Activated CD8-positive, alpha-beta T cell treated with anti-CD3 and anti-CD28 coated beads, Interleukin-2, amount 10 ng/mL, durations not matched to agents 7 days and 5 days (primary cell): ENCODE measurements at places on chromosomes 3 and 15.

- no peak overlapping the region for H3K4me3 ChIP-seq
- peaks cover 14% of the 10 kb centered on the region for H3K27me3 ChIP-seq
- DNase-seq: no peak
- H3K4me1 ChIP-seq: peaks cover 2% of the 10 kb centered on the region
- no peaks in the 10 kb centered on the region for H3K36me3 ChIP-seq
- H3K27ac ChIP-seq: no peak overlapping the region
Measured at GRCh38 chr15:91461377-91461776, 361.3 kb downstream of the SV2B start.

GRCh38 chr3:69235882-69236281, 113.5 kb upstream of the LMOD3 start:
- H3K27me3 ChIP-seq: no peaks in the 10 kb centered on the region
- no peak for DNase-seq
- no peaks in the 10 kb centered on the region for H3K36me3 ChIP-seq
- H3K4me3 ChIP-seq: no peak overlapping the region
- H3K27ac ChIP-seq: peak overlapping the region; percentile 43

GRCh38 chr3:14907043-14907966, 40.1 kb upstream of the NR2C2 start:
- H3K27me3 ChIP-seq: peaks cover 15% of the 10 kb centered on the region
- DNase-seq: no peak
- peaks cover 9% of the 10 kb centered on the region for H3K4me1 ChIP-seq
- H3K36me3 ChIP-seq: no peaks in the 10 kb centered on the region

DNA sequence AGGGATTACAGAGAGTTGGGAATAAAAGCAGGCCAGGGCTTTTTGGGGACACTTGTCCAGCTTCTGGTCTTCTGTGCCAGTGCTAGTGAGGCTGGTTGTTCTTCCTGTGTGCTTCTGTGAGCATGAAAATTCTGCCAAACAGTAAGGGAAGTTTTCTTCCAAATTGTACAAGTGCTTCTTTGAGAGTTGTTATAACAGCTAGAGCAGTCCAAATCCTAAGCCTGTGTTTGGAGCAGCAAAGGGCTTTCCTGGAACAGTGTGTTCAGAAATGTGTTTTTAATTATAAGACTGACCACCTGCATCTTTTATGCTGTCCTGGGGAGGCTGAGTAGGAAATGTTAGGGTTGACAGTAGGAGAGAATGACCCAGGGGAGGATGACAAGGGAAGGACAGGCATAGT, 223.0 kb upstream of the P2RY1 start:
- peaks cover 6% of the 10 kb centered on the region for H3K27me3 ChIP-seq
- no peak overlapping the region for H3K27ac ChIP-seq
- no peak overlapping the region for H3K4me3 ChIP-seq
- DNase-seq: no peak

DNA sequence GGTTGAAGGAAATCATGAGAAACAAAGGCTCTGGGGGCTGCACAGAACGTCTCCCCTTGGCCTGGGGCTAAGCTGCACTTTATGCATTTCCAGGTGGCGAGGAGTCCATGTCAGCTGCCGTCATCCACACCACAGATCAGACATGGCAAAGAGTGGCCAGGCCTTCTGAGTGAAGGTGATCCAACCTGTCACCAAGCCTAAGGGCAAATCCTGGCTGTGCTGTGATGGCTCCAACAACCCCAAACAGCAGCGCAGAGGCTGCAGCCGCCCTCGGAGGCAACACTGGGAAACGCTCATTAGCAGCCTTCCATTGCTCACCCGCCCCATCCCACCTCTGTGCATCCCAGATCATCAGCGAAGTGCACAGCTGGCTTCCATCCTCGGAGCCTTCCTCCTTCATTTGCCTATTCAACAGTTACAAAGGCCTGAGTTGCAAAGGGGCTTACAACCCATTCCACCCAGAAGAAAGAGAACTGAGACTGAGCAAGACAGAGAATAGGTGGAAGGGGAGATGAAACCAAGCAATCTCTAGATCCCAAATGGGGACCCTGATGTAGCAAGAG, 55.7 kb downstream of the SRGAP3 start:
- no peak overlapping the region for H3K4me3 ChIP-seq
- peaks cover 2% of the 10 kb centered on the region for H3K4me1 ChIP-seq
- H3K27me3 ChIP-seq: peaks cover 24% of the 10 kb centered on the region

DNA sequence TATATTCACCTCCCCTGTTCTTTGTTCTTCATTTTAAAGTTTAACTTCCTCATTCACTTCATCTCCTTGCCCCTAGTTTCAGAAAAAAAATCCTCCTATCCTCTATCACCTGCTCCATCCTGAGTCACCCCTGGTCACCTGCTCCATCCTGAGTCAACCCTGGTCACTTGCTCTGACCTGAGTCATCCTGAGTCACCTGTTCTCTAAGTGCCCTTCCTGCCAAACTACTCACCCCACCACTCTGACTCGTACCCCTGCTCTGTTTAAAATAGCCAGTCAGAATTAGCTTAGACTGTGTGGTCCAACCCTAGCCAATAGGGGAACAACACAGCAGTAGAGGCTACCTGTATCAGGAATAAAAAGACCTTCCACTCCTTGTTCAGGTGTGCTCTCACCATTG, 716.9 kb downstream of the ZBBX start:
- H3K27me3 ChIP-seq: no peaks in the 10 kb centered on the region
- H3K36me3 ChIP-seq: no peaks in the 10 kb centered on the region
- no peak overlapping the region for H3K4me3 ChIP-seq
- H3K4me1 ChIP-seq: no peaks in the 10 kb centered on the region
- DNase-seq: no peak

DNA sequence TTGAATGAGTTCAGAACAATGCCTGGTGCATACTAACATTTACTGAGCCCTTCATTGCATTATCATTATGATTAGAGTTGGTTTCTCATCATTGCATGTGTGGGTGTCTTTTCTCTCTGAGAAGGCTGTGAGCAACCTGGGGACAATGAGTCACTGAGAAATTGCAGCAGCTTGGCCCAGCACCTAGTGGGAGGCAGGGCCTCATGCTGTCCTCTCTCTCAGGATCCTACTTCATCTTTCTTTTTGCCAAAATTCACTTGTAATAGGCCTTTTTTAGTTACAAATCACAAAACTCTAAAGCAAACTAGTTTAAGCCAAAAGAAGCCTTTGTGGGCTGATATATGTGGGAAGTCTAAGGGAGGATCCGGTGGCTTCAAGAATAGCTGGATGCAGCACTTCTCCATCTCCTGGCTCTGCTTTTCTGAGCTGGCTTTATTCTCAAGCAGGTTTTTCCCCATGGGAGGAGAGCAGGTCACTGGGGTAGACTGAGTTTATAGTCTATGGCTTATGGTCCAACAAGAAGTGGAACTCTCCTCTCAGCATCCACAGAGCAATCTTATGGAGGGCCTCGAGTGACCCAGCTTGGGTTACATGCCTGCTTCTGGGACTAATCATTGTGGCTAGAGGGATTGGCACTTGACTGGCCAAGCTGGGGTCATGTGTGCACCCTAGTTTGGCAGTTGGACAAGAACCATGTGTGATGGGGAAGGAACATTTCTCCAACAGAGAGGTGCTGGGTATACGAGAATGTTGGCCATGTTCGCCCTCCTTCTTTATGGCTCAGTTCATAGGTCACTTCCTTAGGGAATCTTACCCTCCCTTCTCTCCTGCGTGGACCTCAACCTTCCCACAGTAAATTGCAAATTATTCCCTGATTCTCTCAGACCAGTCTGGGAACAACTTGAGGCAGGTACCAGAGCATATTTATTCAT, 8.7 kb upstream of the CAMK1 start:
- peaks cover 36% of the 10 kb centered on the region for H3K36me3 ChIP-seq
- peaks cover 68% of the 10 kb centered on the region for H3K4me1 ChIP-seq
- H3K27me3 ChIP-seq: no peaks in the 10 kb centered on the region
- H3K4me3 ChIP-seq: no peak overlapping the region
- H3K27ac ChIP-seq: peak overlapping the region; percentile 97

DNA sequence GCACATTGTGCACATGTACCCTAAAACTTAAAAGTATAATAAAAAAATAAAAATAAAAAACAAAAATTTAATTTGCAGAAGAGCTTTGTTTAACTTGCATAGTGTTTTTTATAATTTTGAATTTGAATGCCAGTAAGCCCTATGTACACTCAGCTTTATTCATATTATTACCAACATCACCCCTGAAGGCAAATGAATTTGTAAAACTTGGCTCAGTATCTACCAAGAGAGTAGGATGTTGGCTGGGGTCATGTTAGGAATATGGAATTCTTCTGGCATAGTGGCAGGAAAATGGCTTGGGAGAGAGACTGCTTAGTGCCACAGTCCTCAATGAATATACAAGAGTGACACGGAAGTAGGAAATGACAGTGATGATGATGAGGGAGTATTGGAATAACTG, 30.7 kb downstream of the TRPC1 start:
- no peak overlapping the region for H3K27ac ChIP-seq
- peaks cover 3% of the 10 kb centered on the region for H3K36me3 ChIP-seq
- H3K4me1 ChIP-seq: no peaks in the 10 kb centered on the region
- no peak overlapping the region for H3K4me3 ChIP-seq

DNA sequence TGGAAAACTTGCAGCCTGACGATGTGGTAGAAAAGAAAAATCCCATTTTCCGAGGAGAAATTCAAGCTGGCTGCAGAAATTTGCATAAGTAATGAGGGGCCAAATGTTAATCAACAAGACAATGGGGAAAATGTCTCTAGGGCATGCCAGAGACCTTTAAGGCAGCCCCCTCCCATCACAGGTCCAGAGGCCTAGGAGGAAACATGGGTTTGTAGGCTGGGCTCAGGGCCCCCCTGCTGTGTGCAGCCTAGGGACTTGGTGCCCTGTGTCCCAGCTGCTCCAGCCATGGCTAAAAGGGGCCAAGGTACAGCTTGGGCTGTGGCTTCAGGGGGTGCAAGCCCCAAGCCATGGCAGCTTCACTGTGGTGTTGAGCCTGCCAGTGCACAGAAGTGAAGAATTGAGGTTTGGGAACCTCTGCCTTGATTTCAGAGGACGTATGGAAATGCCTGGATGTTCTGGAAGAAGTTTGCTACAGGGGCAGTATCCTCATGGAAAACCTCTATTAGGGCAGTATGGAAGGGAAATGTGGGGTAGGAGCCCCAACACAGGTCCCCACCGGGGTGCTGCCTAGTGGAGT, 75.9 kb upstream of the CADPS start:
- H3K27ac ChIP-seq: no peak overlapping the region
- H3K27me3 ChIP-seq: no peaks in the 10 kb centered on the region
- no peak overlapping the region for H3K4me3 ChIP-seq
- H3K36me3 ChIP-seq: no peaks in the 10 kb centered on the region
- no peaks in the 10 kb centered on the region for H3K4me1 ChIP-seq

- H3K4me3 ChIP-seq: peak overlapping the region; percentile 91
- H3K27ac ChIP-seq: no peak overlapping the region
Measured at GRCh38 chr3:186107215-186108105, 1.4 kb downstream of the ETV5 start.

- no peaks in the 10 kb centered on the region for H3K36me3 ChIP-seq
- H3K27me3 ChIP-seq: peaks cover 16% of the 10 kb centered on the region
- no peak overlapping the region for H3K27ac ChIP-seq
- DNase-seq: no peak
- no peak overlapping the region for H3K4me3 ChIP-seq
- no peaks in the 10 kb centered on the region for H3K4me1 ChIP-seq
Measured at GRCh38 chr15:36571301-36571700, 8.1 kb upstream of the CDIN1 start.

DNA sequence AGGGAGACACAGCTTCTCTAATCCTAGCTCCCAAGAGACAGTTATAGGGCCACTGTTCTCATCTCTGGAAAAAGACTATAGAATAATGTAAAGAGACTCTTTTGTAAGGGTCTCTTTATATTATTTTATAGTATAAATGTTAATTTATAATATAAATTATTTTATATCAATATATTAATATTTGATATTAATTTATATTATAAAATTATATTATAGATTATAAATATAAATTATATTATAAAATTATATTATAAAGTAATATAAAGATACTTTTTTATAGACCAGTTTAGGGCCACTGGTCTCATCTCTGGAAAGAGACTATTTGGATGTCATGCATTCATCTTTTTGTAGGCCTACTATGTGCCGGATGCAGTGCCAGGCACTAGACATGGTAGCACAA, 53.9 kb downstream of the SV2B start:
- H3K36me3 ChIP-seq: no peaks in the 10 kb centered on the region
- H3K4me3 ChIP-seq: no peak overlapping the region
- peaks cover 24% of the 10 kb centered on the region for H3K27me3 ChIP-seq
- no peak for DNase-seq
- H3K27ac ChIP-seq: no peak overlapping the region
- H3K4me1 ChIP-seq: no peaks in the 10 kb centered on the region

GRCh38 chr3:33064929-33065328, 32.0 kb downstream of the GLB1 start:
- peaks cover 51% of the 10 kb centered on the region for H3K36me3 ChIP-seq
- H3K4me1 ChIP-seq: peaks cover 66% of the 10 kb centered on the region
- no peaks in the 10 kb centered on the region for H3K27me3 ChIP-seq
- peak; percentile 51 for DNase-seq

DNA sequence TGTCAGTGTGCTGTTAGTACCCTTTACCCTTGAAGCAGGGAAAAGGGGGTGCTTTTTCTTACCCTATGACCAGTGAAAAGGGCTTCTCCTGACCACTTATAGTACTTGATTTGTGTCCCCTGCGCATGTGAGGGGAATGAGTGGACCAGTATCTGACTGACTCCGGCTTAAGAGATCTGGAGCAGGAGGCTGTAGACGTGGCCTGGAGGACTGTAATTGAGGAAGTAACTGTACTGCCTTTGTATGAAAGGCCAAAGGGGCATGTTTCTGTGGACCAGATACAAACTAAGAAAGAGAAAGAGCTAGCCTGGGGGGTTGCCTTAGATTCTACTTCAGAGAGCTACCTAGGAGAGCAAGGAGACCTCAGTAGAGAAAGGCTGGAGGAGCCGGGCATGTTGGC, 89.9 kb upstream of the TBL1XR1 start:
- peaks cover 14% of the 10 kb centered on the region for H3K4me1 ChIP-seq
- peaks cover 1% of the 10 kb centered on the region for H3K36me3 ChIP-seq
- H3K27me3 ChIP-seq: no peaks in the 10 kb centered on the region
- no peak overlapping the region for H3K27ac ChIP-seq

DNA sequence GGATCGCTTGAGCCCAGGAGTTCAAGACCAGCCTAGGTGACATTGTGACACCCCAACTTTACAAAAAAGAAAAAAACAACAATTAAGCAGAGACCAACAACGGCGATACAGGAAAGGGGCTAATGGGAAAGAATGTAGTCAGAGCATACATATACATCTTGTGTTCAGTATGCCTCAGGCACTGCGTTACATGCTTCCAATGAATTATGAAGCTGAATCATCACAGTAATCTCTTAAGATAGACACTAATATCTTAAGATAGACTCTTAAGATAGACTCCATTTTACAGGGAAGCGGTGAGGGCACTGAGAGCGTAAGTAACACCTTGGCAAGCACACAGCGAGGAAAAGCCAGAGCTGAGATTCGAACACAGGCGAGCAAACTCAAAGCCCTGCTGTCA, 6.1 kb upstream of the LDHAL6B start:
- DNase-seq: no peak
- H3K36me3 ChIP-seq: peaks cover 46% of the 10 kb centered on the region
- H3K4me3 ChIP-seq: no peak overlapping the region

DNA sequence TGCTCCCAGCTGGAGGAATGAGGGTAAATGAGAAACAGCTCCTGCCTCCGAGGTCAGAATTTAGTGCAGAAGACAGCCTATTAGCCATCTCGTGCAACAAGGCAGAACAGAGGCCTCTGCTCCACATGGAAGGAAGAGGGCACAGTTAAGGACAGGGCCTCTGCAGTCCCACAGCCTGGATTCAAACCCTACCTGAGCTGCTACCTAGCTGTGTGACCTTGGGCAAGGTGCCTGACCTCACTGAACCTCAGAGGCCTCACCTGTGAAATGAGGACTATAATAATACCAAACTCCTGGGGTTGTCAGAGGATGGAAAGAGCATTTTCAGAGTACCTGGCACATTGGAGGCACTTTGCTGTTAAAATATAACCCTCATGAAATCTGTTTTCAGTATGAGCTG, 285.7 kb upstream of the CTNNB1 start:
- no peaks in the 10 kb centered on the region for H3K4me1 ChIP-seq
- no peaks in the 10 kb centered on the region for H3K36me3 ChIP-seq
- peaks cover 2% of the 10 kb centered on the region for H3K27me3 ChIP-seq
